ENCODE measurements at places on chromosomes 16 and 17.

DNA sequence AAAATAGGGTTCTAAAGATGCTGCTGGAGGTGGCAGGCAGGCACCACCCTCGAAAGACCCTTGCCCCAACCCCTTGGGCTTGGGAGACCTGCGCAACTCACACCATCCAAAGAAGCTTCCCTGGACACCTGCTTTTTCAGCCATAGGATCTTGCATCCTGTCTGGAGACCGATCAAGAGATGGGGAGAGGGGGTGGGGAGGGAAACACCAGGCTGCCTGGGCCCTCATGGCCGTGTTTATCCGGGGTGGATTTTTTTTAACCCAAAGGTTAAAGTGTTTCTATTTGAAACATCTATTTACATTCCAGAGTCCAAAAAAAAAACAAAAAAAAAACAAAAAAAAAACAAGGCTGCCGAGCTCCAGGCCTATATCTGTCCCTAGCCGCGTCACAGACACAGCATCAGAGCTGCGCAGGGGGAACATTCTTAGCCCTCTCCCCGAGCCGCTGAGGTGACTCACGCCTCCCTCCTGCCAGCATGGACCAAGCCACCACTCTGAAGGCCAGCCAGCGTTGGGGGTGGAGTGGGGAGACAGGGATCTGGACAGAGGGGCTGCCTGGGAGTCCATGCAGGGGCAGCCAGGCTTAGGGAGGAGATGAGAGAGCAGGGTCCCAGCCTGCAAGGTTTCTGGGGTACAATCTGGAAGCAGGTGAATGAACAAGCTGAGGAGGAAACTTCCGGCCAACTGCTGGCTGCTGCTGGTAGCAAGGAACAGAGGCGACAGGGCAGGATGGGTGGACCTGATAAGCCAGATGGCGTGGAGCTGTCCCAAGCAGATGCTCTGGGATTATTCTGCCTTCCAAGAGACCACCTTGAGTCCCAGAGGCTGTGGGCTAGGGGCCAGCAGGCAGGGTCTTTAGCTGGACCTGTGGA lies 14.8 kb downstream of the HDAC5 start:
- DNase-seq, result no peak

DNA sequence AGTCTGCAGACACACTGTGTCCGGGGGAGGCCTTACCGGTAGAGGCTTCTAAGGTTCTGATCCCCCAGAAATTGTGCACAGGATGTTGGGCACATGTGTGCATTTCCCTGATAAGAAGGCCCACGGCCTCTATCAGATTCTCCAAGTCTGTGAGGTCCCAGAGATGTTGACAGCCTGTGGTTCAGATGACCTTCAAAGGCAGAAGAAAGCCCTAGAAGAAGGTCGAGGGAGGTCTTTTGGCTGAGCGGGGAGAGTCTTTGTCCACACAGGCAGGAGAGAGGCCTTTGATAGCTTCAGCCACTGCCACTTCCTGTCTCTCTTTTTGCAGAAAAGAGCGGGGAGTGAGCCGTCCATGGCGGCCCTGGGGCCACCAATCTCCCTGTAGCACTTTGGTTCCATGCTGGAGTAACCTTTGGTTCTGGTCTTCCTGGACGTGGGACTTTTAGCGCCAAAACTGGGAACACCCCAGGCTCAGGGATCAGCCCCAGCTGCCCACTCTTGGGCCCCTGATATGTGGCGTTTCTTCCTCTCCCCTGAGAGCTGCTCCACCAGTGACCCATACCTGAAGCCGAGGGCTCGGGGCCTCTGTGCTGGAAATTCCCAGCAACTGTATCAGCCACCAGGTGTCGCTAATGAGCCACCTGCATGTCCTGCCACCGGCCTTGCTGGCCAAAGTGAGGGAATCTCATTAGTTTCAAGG lies 28.1 kb upstream of the LGALS9 start:
- DNase-seq, result peak; percentile 55

DNA sequence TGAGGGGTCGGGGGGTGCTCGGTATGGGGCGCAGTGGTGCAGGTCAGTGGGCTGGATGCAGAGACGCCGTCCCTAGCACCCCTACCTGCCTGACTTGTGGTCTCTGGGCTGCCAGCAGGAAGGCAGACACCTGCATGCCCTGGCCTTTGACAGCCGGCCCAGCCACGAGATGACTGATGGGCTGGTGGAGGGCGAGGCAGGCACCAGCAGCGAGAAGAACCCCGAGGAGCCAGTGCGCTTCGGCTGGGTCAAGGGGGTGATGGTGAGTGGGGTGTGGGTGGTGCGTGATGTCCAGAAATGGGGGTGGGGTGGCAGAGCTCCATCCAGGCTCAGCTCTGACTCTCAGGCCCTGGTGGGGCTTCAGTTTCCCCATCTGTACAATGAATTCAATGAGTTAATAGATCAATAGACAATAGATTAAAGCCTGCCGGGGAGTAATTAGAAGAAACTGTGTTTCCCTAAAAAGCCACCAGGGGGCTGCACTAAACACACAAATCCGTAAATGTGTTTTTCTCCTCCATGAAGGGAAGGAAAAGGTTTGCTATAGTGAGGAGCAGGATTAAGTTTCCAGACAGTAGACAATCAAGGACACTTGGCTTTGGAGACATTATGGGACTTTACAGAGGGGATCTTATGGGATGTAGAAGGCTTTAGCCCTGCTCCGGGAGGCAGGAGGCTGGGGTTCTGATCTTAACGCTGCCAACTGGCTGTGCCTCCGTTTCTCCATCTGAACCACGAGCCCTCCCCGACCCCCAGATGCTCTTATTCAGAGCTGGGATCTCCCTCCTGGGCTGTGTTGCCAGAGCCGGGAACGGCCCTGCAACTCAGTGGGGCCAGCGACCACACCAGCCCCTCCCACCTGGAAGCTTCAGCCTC lies 2.2 kb downstream of the SLC12A3 start:
- DNase-seq, result peak; percentile 42

DNA sequence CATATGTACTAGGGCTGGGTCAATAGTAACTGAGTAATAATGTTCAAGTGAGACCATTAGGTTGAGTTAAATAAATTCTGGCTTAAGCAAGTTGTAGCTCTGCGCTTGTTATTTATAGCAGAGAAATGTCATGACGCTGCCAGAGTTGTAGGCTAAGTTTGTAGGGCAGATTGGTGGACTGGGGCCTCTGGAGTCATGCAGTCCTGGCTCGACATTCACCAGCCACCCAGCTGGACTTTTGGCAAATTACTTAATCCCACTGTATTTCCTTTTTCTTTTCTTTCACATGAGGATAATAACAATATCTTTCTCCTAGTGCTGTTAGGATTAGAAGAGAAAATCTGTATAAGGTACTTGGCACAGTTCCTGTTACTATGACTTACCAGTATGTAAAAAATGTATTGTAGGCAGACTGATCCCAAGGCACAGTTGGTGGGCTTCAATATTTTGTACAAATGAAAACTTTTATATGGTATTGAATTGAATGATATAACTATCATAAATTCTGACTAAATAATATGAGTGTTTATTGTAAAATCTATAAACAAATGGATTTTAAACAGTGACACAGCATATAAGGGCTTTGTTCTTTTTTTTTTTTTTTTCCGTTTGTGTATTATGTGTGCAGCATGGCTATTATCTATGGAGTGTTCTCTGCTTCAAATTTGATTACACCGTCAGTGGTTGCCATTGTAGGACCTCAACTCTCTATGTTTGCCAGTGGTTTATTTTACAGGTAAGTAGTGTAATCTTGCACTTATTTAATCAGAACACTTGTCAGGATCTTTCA lies 2.6 kb downstream of the MFSD11 start:
- no peak for DNase-seq

DNA sequence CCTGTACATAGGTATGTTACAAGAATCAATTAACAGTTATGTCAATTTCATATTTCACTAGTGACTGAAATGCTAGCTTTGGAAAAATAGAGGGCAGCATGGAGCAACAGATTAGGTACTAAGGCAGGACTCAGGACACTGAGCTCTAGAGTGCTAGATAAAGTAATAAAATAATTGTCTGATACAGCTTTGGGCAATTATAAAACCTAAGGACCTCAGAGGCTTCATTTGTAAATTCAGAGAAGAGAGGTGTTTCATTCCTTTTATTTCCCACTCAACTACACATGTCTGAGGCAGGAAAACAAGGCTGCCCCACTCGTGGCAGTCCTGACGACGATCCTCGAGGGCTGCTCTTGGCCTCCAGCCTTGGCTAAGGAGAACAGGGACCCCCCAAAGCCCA lies 81.5 kb downstream of the CA4 start:
- DNase-seq, result peak; percentile 1

- DNase-seq, result no peak
These were observed 2.1 kb upstream of the SEZ6 start for GRCh38 chr17:29007860-29008455.
